IPS DF 6.9 (cell line): ENCODE measurements at places on chromosomes 4 and X.

DNA sequence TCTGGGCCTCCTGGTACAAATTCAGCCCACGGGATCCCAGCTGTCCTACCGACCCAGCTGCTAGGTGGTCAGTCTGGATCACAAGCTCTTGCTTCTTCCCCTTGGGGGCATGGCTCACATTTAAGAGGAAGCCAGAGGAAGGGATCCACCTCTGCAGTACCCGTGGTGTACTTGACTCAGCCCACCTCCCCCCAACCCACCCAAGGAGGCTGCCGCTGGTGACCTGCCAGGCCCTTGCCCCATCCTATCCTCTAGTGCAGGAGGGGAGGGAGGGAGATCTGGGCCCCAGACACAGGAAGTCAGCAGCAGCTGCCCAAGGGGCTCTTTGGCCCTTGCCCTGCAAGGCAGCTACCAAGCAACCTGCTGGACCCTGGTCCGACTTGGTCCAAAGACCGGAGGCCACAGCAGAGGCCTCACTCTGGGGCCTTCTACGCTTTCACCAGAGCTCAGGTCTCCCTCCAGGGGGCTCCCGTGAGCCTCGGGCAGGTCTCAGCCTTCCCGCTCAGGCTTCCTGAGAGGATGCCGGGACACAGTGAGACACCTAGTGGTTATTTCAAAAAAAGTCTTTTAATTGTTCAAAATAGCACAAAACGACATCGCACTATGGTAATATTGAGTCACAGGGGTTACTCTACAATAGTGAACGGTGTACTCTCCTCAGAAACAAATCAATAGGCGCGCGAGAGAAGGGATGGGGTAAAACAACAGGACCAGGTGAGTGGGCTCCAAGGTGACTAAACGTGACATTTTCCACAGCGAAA is 2.7 kb upstream of the RENBP start:
- H3K36me3 ChIP-seq, result peaks cover 24% of the 10 kb centered on the region
- no peak overlapping the region for H3K4me3 ChIP-seq
- H3K4me1 ChIP-seq, result peaks cover 6% of the 10 kb centered on the region; the same call in 1 of the 2 replicates
- no peaks in the 10 kb centered on the region for H3K27me3 ChIP-seq

DNA sequence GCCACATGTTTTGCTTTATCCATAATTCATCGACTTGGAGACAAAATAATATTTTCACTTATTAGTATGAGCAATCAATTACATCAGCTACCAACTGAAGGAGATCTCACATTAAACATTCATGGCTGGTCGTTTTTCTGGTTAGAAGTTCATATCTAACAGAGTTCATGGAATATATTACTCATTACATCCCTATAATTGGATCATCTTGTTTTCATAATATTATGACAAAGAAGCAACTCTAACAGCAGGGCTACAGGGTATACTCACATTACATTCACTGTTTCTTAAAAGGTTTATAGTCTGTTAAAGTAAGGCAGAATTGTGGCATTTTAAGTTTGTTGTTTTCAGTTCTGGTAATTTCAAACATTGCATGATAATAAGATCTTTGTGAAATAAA is 33.0 kb downstream of the GSTCD start:
- no peak overlapping the region for H3K4me3 ChIP-seq
- H3K4me1 ChIP-seq, result no peaks in the 10 kb centered on the region
- H3K36me3 ChIP-seq, result no peaks in the 10 kb centered on the region
- no peaks in the 10 kb centered on the region for H3K27me3 ChIP-seq
- DNase-seq, result no peak

DNA sequence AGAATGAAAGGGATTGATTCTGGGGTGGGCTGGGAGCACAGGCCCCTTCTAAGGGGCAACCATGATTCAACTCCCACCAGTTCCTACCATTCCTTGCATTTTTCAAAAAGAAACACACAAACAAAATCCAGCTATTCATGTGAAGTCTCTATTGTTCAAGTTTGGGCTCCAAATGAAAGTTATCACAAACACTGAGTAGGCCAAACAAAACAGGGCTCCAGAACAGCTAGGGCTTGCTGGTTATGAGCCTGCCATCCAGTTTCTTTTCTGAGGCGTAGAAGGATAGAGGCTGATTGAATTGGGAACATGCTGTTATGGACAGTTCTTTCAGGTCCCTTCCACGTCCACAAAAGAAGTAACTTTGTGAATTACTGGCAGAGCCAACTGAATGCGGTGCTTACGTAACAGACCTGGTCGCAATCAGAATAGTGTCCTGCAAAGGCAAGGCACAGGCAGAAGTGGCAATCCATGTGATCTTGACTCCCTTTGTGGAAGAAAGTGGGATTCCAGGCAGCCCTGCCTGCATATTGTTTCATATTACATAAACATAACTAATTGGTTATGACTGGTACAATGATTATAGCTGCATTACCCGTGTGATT is 244.5 kb downstream of the SCFD2 start:
- H3K27me3 ChIP-seq, result no peaks in the 10 kb centered on the region
- H3K36me3 ChIP-seq, result no peaks in the 10 kb centered on the region
- H3K27ac ChIP-seq, result no peak overlapping the region
- no peaks in the 10 kb centered on the region for H3K4me1 ChIP-seq

- no peak overlapping the region for H3K4me3 ChIP-seq
- no peak for DNase-seq
- no peaks in the 10 kb centered on the region for H3K27me3 ChIP-seq
- H3K36me3 ChIP-seq, result no peaks in the 10 kb centered on the region
These were observed 390.0 kb upstream of the NWD2 start for GRCh38 chr4:36854554-36854953.

DNA sequence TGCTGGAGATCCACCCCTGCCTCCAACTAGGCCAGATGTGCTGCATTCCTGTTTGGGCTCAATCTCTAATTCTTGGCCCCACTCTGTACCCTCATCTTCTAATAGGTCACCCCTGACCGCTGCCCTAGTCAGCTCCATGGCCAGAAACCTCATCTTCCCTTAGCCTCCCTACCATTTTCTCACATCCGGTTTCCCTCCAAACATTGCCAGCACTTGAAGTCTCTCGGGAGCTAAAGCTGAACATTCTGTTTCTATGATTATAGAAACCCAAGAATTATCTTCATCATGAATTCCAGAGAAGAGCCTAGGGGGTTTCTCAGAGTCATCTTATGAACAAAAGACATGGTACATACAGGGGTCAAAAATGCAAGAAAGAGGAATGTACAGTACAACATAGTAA is 179.7 kb downstream of the AMELX start:
- H3K4me1 ChIP-seq, result no peaks in the 10 kb centered on the region
- no peak overlapping the region for H3K4me3 ChIP-seq
- no peaks in the 10 kb centered on the region for H3K36me3 ChIP-seq
- no peak for DNase-seq
- H3K27me3 ChIP-seq, result no peaks in the 10 kb centered on the region
- H3K27ac ChIP-seq, result no peak overlapping the region

GRCh38 chr4:109302361-109303139 is at the start of gene COL25A1:
Gene COL25A1 (minus strand): TSS chr4:109302658.
- peak within 1 kb of the TSS; percentile 59; the same call in 1 of the 2 replicates for H3K4me3 ChIP-seq
- peaks cover 2% of the 10 kb centered on the region for H3K4me1 ChIP-seq
- no peak within 1 kb of the TSS for H3K27ac ChIP-seq
- peak; percentile 83 for DNase-seq

DNA sequence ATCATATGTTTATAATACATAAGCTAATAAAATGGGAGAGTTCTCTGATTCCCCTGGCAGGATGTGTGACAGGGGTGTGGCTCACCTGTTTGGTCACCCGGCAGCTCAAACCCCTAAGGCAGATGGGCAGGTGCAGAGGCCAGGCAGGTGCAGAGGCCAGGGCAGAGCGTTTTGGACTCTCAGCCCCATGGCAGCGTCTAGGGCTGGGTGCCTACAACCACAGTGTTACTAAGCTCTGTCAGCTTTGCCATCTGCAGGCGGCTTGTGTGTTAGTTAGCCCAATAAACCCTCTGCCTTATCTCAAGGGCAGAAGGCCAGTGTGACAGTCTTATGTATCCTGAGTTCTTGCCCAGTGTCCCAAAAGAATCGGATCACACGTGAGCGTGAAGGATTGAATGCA is 54.0 kb upstream of the UGT2B15 start:
- no peak overlapping the region for H3K27ac ChIP-seq
- no peak overlapping the region for H3K4me3 ChIP-seq

GRCh38 chr4:112896609-112897190 is 152.8 kb upstream of the ANK2 start:
- H3K4me3 ChIP-seq, result no peak overlapping the region
- no peaks in the 10 kb centered on the region for H3K36me3 ChIP-seq
- DNase-seq, result no peak
- H3K27me3 ChIP-seq, result no peaks in the 10 kb centered on the region
- H3K4me1 ChIP-seq, result peaks cover 5% of the 10 kb centered on the region; the same call in 1 of the 2 replicates

- H3K4me1 ChIP-seq, result no peaks in the 10 kb centered on the region
- no peaks in the 10 kb centered on the region for H3K36me3 ChIP-seq
These were observed 505.7 kb downstream of the ZNF674 start for GRCh38 chrX:46039526-46039925.

DNA sequence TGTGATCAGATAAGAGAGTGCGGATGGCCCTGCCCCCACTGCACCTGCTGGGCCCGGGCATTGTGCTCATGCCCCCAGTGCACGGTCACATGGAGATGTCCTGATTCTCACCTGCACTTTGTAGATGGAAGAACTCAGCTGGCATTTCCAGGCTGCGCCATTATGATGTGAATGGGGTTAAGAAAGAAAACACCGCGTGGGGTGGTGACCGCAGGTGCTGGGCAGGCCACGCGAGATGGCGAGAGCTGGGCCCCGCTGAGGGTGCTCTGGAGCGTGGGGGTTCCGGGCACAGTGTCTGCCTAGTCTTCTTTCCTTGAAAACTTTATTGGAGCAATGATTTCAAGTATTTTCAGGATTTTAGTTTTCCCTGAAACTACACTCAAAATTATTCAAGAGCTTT is 17.8 kb upstream of the HGFAC start:
- no peaks in the 10 kb centered on the region; the same call in 1 of the 2 replicates for H3K4me1 ChIP-seq
- DNase-seq, result no peak
- H3K27ac ChIP-seq, result no peak overlapping the region
- no peaks in the 10 kb centered on the region for H3K36me3 ChIP-seq
- no peaks in the 10 kb centered on the region for H3K27me3 ChIP-seq

DNA sequence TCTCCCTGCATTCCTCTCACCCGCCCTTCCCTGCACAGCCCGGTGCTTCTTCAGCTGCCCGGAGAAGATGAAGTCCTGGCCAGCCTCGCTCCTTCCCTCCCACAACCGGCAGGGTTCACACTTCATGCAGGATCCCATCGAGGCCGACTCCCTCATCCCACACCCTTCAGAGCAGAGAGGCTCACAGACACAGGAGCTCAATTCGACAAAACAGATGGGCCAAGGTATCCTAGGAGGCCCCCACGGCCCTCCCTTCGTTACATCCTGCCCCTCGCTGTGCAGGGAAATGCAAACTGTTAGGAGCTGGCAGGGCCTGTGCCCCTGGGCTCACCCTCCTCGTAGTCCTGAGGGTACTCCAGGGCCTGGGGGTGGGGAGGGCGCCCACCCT is 238.1 kb downstream of the DHRSX start:
- no peaks in the 10 kb centered on the region for H3K27me3 ChIP-seq
- peaks cover 6% of the 10 kb centered on the region for H3K4me1 ChIP-seq
- no peak overlapping the region for H3K4me3 ChIP-seq
- peaks cover 10% of the 10 kb centered on the region; the same call in 1 of the 2 replicates for H3K36me3 ChIP-seq
- no peak for DNase-seq

DNA sequence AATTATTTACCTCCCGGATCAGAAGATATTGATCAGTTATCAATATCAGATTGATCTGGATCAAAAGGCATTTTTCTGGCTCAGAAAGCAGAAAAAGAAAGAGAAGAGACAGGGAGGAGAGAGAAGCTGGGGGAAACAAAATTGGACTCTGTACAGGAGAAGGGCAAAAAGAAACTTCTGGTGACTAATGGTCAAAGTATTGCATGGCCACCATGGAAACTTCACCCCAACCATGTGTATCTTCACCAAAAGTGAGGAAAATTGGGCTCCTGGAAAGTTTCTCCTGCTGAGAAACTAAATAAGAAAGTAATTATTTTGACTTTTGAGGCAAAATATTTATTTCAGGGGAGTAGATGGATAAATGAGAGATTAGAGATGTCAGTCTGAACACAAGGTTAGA is 33.9 kb downstream of the RNF150 start:
- H3K27me3 ChIP-seq, result no peaks in the 10 kb centered on the region
- no peak overlapping the region for H3K27ac ChIP-seq
- H3K4me3 ChIP-seq, result no peak overlapping the region
- no peak for DNase-seq

- H3K27me3 ChIP-seq, result no peaks in the 10 kb centered on the region
- no peak overlapping the region for H3K27ac ChIP-seq
These were observed 128.7 kb upstream of the GIMD1 start for GRCh38 chr4:106497271-106497670.

- no peak overlapping the region for H3K27ac ChIP-seq
- H3K36me3 ChIP-seq, result no peaks in the 10 kb centered on the region
- no peak overlapping the region for H3K4me3 ChIP-seq
- DNase-seq, result no peak
- H3K4me1 ChIP-seq, result peaks cover 3% of the 10 kb centered on the region; the same call in 1 of the 2 replicates
These were observed 553.6 kb upstream of the BOD1L1 start for GRCh38 chr4:14180983-14181601.

GRCh38 chr4:31041853-31042252 is 321.7 kb downstream of the PCDH7 start:
- H3K4me1 ChIP-seq, result peaks cover 1% of the 10 kb centered on the region; the same call in 1 of the 2 replicates
- no peak overlapping the region for H3K4me3 ChIP-seq
- no peak for DNase-seq

GRCh38 chr4:176805155-176805554 is 12.4 kb upstream of the VEGFC start:
- H3K4me3 ChIP-seq, result no peak overlapping the region
- no peaks in the 10 kb centered on the region for H3K36me3 ChIP-seq
- H3K27me3 ChIP-seq, result no peaks in the 10 kb centered on the region
- no peaks in the 10 kb centered on the region for H3K4me1 ChIP-seq
- no peak for DNase-seq

GRCh38 chr4:112063260-112063659 is 82.0 kb upstream of the FAM241A start:
- H3K27ac ChIP-seq, result no peak overlapping the region
- DNase-seq, result no peak
- no peaks in the 10 kb centered on the region for H3K36me3 ChIP-seq

- no peaks in the 10 kb centered on the region for H3K4me1 ChIP-seq
- DNase-seq, result no peak
- H3K27ac ChIP-seq, result no peak overlapping the region
- no peaks in the 10 kb centered on the region for H3K36me3 ChIP-seq
These were observed 18.0 kb downstream of the HPSE start for GRCh38 chr4:83316459-83317165.

GRCh38 chrX:64843224-64843623 is 133.0 kb downstream of the ZC4H2 start:
- no peaks in the 10 kb centered on the region for H3K4me1 ChIP-seq
- H3K36me3 ChIP-seq, result no peaks in the 10 kb centered on the region
- H3K27me3 ChIP-seq, result no peaks in the 10 kb centered on the region
- H3K27ac ChIP-seq, result no peak overlapping the region
